ENCODE measurements at places on chromosomes 16 and 17.

GRCh38 chr17:83127431-83128160 is 48.2 kb downstream of the METRNL start:
- no peak for DNase-seq

- DNase-seq: no peak
Observed at GRCh38 chr17:16954521-16954920, 17.4 kb downstream of the TNFRSF13B start.

DNA sequence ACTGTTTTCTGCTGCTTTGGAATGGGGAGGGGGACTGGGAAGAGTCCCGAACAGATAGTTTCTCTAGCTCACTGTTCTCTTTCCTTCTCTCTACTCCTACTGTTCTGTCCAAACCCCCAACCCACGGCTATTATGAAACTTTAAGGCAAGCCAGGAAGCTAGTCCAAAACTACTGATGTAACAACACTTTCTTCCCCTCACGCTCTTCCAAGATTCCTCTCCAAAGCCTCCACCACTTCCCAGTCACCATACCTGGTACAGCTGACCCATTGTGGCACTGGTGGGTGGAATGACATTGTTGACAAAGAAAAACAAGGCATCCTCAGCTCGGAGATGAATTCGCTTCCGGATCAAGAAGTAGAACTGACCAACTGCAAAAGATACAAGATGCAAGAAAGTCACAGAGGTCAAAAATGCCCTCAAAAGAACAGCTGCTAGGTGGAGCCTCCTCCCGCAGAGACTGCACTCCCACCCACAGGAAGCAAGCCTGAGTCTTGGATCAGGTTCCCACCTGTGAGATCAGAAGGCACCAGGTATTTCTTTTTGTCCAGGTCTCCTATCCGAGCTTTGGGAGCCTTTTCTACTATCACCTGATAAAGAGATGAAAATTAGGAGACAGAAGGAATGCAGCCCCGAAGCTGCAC is 1.0 kb downstream of the GABARAP start:
- no peak for DNase-seq

DNA sequence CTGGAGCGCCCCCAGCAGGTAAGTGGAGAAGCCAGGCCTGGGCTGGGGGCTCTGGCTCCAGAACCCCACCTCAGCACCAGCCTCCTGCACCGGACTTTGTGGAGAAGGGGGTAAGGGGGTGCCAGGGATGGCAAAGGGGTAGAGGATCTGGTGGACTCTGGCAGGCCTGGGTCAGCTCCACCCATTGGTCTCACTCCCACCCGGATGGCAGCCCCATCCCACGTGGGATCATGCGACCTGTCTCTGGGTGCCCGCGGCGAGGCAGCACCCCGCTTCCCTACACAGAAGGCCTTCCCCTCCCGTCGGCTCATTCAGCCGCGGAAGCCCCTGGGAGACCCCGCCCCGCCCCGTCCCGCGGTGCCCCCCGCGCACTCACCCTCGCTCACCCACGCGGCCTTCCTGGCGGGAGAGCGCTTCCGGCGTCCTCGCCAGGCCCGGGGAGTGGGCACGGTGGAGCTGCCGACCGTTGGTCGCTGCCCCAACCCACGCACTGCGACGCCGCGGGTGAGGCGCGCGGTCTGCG is 498 bp upstream of the PLEKHG4 start:
- DNase-seq: no peak

DNA sequence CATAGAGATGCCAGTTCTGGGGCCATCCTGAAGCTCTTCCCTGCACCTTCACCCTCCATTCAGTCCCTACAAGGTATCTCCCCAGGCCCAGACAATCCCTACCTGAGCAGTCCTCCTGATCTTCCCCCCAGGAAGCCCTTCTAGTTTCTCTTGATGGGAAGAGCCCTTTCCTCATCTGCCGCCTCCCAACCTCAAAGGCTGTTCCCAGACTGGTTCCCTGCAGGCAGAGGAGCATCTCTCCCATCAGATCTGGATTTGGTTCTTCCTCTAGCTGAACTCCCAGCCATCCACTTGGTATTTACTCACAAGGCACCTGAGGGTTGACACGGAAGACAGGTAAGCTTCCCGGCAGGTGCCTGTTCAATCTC is 24.6 kb upstream of the PHB1 start:
- DNase-seq: no peak
